ENCODE measurements at places on chromosomes 6 and 20. TPM values are rescaled to one million over a fixed set of nuclear protein-coding genes. Genes with fewer than 3 reads are reported as not detected.

CDH22 gene
- total RNA-seq = 0.06 TPM

MRAP2 gene
- 0.23 TPM for total RNA-seq

CAP2 gene
- total RNA-seq = 2.7 TPM

DEF6 gene
- 2.1 TPM for total RNA-seq

BIRC7 gene
- 0.12 TPM for total RNA-seq

LGSN gene
- not detected for total RNA-seq

TMEM217 gene
- 13.8 TPM for total RNA-seq

KIAA1755 gene
- 6.0 TPM for total RNA-seq

ADGRG6 gene
- 79.5 TPM for total RNA-seq

RBL1 gene
- 4.3 TPM for total RNA-seq

TPBG gene
- total RNA-seq = 19.0 TPM

MTO1 gene
- total RNA-seq = 17.7 TPM

LY6G5C gene
- total RNA-seq = 3.7 TPM

GRCh38 chr6:40671694-40672050 is 84.5 kb upstream of the LRFN2 start:
- DNase-seq = no peak

DNA sequence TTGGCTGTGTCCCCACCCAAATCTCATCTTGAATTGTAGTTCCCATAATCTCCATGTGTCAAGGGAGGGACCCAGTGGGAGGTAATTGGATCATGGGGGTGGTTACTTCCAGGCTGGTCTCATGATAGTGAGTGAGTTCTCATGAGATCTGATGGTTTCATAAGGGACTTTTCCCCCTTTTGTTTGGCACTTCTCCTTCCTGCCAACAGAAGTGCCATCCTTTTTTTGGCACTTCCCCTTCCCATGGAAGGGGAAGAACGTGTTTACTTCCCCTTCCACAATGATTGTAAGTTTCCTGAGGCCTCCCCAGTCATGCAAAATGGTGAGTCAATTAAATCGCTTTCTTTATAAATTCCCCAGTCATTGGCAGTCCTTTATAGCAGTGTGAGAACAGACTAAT is 18.0 kb upstream of the PI3 start:
- DNase-seq = no peak

DNA sequence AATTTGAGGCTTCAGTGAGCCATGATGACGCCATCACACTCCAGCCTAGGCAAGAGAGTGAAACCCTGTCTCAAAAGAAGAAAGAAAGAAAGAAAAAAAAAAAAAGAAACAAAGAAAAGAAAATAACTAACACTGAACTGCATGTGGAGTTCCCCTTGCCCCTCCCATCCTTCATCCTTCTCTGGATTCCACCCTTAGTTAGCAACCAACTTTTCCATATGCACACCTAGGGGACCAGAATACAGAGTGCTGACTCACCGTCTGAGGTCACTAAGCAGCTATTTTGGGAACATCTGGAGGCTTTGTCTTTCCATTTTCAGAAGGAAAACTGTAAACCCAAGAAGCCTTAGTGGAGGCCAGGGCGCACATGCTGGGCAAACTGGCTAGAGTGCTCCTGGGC is 257.4 kb downstream of the MAFB start:
- no peak for DNase-seq

- DNase-seq = no peak
Observed at GRCh38 chr6:37323580-37323979, 30.2 kb upstream of the RNF8 start.

DNA sequence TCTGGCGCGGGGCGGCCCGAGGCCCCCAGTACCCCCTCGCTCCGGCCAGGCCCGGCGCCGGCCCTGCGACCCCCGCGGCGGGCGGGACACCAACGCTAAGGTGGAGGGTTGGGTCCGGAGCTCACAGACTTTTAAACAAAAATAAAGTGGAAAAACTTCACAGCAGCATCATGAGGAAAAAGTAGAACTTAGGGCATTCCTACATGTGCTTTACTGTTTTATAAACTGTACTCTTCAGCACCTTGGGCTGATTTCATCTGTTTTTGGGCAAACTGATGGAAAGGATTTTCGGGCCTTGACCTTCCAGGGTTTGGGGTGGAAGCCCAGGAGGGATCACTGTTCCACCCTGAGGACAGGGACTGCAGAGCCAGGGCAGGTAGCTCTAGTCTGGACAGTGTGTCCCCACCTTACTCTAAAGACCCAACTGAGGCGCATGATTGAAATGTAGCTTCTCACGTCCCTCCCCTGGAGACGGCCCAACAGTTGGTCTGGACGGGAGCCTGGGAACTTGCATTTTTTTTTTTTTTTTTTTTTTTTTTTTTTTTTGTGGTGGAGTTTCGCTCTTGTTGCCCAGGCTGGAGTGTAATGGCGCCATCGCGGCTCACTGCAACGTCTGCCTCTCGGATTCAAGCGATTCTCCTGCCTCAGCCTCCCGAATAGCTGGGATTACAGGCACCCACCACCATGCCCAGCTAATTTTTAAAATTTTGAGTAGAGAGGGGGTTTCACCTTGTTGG is 740 bp downstream of the NELFCD start:
- no peak for DNase-seq

GRCh38 chr20:57420571-57421252 is 29.5 kb downstream of the RBM38 start:
- DNase-seq = no peak

- DNase-seq = no peak
Observed at GRCh38 chr6:73858376-73858775, 162.4 kb downstream of the CD109 start.

DNA sequence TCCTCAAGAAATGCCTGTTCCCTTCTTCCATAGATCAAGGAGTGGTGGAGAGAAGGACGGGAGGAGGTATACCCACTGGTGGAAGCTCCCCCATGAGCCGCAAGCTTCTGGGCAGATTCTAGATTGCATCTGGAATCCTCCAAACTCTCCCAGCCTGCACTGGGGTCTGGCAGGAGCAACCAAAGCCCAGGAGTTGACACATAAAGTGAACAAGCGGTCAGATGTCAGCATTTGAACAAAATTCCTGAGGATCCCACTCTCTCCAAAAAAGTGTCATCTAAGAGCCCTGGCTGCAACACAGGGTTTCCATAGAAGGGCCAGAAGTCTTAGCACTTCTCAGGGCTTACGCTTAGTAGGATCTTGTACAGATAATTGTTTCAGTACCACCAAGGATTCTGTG is 88.2 kb downstream of the KCNB1 start:
- no peak for DNase-seq

DNA sequence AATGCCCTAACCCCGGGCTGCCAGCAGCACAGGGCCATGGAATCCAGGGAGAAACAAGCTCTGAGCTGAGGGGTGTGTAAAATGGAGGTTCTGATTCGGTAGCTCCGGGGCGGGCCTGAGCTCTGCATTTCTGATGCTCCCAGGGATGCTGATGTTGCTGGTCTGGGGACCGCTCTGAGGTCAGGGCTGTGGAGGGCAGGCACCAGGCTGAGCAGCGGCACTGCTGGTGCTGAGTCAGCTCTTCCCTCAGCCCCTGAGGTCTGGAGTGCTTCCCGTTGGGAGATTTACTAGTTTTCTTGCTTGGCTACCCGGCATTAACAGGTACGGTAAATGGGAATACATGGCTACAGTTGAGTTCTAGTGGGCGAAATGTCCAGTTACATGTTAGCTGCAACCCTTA is 18.6 kb upstream of the CST3 start:
- DNase-seq = no peak

DNA sequence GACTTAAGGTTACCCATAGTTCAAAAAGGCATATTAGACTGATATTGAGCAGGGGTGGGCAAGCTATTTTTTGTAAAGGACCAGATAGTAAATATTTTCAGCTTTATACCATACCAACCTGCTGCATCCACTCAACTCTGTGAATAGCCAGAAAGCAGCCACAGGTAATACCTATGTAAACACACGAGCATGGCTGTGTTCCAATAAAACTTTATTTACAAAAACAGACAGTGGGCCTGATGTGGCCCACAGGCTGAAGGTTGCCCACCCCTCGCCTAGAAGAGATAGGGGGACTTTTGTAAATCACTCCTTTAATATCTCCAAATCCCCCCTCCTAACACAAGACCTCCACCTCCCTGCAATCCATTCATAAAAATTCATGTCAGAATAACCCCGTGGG is 64.4 kb downstream of the PSMG4 start:
- no peak for DNase-seq

GRCh38 chr20:2865630-2866029 is 7.7 kb upstream of the PTPRA start:
- no peak for DNase-seq

DNA sequence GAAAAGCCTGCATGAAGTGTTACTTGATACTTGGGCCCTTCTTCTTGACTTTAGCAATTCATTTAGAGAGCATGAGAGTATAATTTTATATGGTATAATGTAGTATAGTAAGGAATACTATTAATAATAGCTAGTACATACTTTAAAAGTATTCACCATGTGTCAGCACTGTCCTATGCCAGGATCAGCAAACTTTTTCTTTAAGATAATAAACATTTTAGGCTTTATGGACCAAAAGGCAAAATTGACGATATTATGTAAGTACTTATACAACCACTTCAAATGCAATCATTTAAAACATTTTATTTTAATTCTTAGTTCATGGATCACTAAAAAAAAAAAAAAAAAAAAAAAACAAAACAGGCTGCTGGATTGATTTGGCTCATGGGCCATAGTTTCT is 163.9 kb downstream of the IBTK start:
- DNase-seq = no peak

DNA sequence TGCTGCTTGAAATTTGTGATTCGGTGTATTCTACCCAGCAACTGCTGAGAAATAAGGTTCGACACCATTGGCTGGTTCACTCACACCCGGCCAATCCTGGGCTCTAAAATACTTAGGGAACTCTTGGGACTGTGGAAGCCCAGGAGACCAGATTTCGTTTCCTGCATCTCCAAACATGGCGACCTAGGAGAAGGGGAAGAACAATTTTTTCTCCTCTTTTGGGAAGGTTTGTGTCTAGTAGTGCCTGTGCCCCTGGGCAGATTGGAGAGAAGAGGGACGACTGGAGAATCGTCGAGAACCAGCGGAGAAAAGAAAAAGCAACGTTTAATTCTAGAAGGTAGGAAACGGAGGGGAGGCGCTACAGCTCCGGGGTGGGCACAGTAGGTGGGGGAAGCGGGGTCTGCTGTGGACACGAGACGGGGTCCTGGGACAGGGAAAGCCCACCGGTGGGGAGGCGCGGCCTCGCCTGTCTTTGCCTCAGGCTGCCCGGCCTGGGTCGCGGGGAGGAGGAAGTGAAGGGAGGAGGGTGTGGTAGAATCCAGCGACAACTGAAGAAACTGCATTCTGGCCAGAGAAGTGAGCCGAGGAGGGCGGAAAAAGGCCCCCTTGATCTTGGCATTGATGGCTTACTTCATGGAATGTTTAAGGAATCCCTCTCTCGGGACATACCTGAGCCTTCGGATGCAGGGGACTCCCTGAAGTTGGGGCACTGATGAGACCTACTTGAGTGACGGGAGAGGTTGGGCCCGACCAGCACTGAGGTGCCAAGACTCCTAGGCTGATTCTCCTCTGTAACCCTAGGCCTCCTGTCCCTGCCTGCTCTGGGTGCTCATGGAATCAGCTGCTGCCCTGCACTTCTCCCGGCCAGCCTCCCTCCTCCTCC is at the start of gene BTN2A1:
BTN2A1 (plus strand) TSS at position 150 of the 883 bp plus-strand sequence; CDS start at position 832, 682 bp downstream.
- DNase-seq = peak; percentile 92

- no peak for DNase-seq
Observed at GRCh38 chr20:58854638-58855471, 2.3 kb downstream of the GNAS start.

DNA sequence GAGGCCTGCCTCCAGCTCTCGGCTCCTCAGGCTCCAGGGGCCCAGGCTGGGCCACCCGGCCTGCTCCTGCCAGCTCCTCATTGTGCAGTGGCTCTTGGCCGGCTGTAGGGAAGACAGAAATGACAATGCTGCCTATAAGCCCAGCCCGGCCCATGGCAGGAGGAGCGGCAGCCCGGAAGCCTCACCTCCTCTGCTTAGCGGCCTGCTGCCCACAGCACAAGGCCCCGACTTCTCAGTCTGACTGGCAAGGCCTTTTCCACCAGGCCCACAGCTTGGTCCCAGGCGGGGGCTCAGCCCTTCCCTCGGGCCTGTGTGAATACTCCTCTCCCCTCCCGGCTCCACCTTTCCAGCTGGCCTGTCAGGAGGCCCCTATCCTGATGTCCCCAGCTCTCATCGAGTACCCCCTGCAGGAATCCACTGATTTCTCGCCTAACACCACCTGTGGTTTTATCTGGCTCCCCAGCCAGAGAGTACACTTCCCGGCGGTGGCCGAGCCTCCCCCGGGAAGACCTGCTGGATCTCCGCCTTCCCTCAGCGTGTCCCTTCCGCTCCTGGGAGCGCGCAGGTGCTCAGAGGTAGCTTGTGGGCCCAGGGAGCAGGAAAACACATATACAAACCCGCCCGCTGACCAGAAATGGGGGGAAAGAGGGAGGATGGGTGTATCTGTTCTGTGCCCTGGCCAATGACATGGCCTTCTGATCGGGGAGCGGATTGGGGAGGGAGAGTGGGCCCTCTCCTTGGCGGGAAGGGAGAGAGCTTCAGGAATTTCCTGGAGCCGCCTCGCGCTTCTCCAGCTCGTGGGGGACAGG is 963 bp downstream of the DDRGK1 start:
- no peak for DNase-seq

GRCh38 chr6:153028286-153028685 is 25.8 kb upstream of the MTRF1L start:
- DNase-seq = no peak

- DNase-seq = no peak
Observed at GRCh38 chr6:128487746-128488145, 32.7 kb downstream of the PTPRK start.

DNA sequence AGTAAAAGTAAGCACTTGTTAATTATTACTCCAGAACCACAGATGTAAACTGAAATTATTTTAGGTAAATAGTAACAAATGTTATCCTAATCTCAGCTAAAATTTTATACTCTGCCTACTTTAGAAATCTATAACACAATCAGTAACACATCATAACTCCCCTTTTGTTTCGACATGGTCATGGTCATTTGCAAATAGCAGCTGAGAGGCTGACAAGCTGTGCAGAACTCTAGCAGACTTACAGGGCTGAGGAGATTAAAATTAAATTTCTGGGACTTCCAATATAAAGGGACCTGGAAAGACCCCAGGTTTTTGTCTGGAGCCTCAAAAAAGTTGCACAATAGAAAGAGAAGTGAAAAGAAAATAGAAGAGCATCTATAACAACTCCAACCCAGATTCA is 88.8 kb downstream of the PRL start:
- DNase-seq = no peak

- DNase-seq = no peak
Observed at GRCh38 chr6:45952168-45952529, 63.5 kb downstream of the CLIC5 start.

DNA sequence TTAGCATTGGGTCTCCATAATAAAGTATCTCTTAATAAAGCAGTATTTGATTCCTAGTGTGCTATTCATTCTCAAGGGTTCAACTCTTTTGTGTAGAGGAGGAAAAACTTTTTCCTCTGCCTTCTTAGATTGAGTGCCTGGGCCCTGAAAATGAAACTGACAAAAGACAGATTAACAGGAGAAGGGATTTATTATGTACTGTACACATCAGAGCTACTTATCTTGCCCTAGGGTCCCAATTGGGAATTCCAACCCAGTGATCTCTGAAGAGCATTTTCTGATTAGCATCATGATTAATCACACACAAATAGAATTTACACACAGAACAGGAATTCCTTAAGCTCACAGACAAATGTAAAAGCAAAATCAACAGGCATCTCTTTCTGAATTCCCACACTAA is 128.9 kb downstream of the CD164 start:
- no peak for DNase-seq

- no peak for DNase-seq
Observed at GRCh38 chr6:52385074-52385473, 23.1 kb downstream of the PAQR8 start.

GRCh38 chr6:30683183-30683979 is 3.1 kb downstream of the PPP1R18 start:
- DNase-seq = no peak

- no peak for DNase-seq
Observed at GRCh38 chr6:3001773-3002293, 2.1 kb downstream of the NQO2 start.
